ENCODE measurements at places on chromosomes 6 and 20.

DNA sequence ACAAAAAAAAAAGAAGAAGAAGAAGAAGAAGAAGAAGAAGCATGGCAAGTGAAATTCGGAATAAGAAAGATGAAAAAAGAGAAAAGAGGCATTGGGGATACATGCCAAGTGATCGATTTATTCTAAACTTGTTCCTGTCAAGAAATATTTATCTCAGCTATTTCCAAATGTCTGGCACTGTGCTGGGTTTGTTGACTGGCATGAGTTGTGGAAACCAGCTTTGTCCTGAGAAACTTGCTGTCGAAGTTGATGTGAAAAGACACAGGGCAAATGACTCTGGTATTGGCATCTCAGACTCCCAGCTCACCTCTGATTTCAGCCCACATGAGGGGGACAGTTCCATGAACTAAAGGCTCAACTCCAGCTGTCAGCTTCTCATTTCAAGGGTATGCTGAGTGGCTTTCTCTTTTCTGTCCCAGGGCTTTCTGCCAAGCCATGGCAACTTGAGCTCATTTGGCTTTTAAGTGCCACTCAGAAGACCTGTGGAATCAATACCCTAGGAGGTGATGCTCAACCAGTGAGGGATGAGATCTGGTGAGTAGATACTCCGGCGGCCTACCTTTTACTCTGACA is 253.3 kb upstream of the JAG1 start:
- no peak for DNase-seq

- no peak for DNase-seq
These were observed 278.0 kb downstream of the ESR1 start for GRCh38 chr6:152085451-152085921.

DNA sequence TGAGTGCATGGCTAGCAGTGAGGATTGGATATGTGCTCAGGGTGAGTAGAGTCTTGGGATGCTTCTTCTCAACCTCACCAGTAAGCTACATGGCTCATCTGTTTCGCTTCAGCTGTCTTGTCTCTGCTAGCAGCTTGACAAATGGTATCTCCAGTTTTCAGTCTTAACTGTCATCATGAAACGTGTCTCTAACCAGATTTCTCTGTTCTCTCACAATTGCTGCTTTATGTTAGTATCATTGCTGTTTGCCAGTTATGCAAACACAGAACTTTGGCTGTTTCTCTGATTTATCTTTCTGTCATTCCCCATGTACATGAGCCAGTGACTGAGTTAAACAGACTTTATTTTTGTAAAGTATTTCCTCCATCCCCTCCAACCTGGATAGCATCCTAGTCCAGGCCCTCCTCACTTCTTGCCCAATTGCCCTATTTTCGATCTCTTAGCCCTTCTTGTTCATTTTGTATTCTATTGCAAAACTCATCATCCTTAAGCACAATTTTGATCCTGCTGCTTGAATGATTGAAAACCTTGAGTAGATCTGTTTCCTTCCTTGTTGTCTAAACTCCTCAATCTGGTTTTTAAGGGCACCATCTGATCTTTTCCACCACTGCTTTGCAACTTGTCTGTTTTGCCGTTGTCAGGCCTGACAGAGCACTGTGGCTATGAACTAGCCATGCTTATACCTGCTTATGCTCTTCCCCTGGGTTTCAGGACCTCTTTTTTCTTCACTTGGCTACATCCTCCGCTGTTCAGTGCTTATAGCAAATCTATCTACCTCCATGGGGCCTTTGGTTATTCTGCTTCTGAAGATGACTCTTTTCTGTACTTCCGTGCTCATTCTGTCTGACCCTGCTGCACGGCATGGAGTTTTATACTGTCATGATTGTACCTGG is 37.7 kb upstream of the ADIG start:
- no peak for DNase-seq

DNA sequence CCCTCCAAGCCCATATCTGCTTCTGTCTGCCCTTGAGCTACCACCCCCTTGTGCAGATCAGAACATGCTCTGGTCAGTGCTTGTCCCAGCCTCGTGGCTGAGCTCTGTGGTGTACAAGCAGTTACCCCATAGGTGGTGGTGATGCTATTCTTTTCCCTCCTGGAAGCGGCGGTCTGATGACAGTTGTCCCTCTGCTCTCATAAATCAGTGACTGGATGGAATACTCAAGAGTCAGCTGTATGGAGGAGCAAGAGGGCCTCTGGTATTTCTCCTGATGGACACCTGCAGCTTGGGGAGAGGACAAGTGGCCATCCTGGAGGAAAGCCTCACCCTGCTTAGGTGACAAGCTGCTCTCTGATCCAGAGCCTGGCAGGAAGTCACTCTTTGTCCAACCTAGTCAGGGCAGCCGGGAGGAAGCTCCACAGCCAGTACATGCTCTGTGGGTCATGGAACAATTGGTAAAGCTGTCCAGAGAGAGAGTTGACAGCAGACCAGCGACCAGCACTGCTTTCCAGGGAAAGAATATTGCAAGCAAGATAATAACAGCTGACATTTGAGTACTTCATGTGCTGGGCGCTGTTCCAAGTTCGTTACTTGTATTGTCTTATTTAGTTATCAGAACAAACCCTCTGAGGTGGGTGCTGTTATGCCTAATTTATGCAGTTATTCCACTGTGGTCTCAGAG is 47.1 kb downstream of the SCAND1 start:
- DNase-seq = no peak

- DNase-seq = no peak
These were observed 96.8 kb upstream of the NHSL1 start for GRCh38 chr6:138596126-138596525.

GRCh38 chr6:106257195-106257594 is 68.4 kb downstream of the ATG5 start:
- DNase-seq = no peak

DNA sequence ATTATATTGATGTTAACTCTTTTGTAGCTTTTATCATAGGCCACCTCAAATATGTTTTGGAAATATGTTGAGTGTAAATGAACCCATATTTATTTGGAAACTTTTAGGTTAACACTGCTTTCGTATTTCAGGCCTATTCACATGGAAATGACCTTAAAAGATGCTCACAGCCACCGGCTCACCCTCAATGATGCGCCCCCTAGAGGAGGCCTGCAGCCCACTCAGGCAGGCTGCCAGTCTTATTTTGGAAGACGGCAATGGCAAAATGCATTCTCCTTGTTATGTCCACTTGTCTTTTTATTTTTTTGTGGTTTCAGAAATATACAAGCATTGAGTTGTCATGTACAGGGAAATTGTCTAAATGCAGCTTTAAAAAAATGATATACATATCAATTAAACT is 869.7 kb downstream of the PHF3 start:
- DNase-seq = no peak

GRCh38 chr6:123855506-123855905 is 51.8 kb downstream of the NKAIN2 start:
- DNase-seq = no peak

GRCh38 chr6:43992783-43993644 is 134.2 kb downstream of the MRPL14 start:
- DNase-seq = no peak

DNA sequence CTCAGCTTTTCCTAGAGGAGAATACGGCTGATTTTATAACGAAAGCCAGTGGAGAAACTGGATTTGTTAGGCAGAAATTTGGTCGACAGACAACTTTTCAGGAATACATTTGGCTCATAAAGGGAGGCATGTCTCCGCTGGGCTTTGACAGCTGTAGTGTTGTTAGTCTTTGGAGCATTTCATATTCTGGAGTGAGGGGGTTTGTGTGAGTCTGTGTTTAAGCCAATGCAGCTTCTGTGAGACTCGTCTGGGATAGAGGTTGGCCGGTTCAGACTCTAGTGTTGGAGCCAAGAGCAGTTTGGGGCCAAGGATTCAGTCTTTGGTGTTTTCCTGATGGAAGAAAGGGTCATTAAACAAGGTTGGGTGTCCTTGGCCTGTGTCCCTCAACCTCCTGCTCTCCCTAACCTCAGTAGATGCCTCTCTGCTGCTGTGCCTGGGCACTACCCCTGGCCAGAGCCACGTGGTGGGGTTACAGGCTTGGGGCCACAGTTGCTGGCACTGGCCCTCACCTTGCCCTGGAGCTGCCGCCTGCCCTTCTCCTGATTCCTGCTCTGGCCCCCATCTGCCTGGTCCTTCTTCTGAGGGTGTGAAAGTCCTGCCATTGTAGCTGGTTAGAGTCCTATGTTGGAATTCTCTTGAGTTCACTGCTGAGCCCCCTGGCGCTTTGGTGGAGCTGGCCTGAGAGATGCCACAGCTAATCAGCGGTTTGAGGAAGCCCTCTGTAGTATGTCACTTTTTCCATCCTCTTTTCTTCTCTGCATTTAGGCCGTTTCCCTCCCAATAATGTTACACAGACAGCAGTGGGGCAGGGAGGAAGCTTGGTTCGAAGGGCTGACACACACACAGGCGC is 6.9 kb downstream of the PTK7 start:
- no peak for DNase-seq

DNA sequence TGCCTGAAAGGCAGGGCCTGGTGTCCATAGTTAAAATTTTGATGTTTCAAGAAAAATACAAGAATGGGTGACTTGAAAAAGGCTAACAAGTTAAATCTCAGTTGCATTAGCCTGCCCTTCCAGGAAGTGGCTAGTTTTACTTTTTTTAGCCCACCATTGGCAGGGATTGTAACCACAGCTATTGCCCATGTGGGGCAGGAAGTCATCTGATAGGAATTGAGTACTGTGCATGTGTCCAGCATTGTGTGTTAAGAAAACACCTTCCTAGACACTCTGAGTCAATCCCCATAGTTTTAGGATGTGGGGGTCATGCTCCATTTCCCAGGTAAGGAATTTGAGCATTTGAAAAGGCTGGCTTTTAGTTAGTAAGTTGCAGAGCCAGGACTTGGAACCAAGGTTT is 26.9 kb downstream of the LYRM2 start:
- no peak for DNase-seq

GRCh38 chr6:33878562-33878961 is 74.8 kb upstream of the MLN start:
- no peak for DNase-seq

DNA sequence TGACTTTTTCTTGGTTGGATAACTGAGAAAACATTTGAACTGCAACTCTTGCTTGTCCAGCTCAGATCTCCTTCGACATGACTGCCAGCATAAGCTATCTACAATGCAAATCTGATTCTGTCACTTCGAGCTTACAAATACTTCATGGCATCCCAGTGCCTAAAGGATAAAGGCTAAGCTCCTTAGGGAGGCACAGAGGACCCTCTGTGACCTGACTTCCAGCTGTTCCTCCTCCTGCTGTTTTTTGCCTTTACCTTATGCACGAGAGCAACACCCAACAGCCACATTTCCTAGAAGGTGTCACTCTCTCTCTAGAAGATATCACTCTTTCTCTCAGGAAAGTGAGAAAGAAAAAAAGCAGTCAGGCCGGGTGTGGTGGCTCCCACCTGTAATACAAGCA is 23.4 kb downstream of the SLC17A5 start:
- DNase-seq = no peak

- DNase-seq = no peak
These were observed 66.5 kb downstream of the ILRUN start for GRCh38 chr6:34630040-34630439.

GRCh38 chr6:167748458-167749379 is 78.0 kb upstream of the AFDN start:
- no peak for DNase-seq

DNA sequence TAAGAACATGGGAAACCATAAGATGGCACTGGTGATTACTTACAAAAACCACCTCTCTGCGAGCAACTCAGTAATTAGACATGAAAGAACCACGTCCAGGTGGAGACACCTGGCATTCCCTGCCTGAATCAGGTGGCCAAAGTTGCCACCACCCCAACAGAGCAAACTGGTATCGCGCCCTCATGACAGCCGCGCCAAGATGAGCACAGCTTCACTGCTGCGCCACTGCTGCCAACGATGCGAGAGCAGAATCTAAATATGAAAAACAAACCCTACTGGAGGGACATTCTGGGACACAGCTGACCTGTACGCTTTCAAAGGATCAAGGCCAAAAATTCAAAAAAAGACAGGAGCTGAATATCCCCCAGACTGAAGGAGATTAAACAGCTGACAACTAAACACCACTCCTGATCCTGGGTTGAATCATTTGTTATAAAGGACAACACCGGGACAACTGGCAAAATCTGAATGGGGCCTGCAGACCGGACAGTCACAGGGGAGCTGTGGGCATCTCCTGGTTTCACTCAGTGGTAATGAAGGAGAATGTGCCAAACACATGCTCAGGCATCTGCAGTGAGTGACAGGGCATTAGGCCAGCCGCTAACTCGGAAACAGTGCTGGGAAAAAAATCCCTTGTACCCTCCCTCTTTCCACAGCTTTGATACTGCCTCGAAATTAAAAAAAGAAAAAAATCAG is 17.4 kb downstream of the CST7 start:
- no peak for DNase-seq

GRCh38 chr20:22341508-22341907 is 242.9 kb downstream of the FOXA2 start:
- no peak for DNase-seq

DNA sequence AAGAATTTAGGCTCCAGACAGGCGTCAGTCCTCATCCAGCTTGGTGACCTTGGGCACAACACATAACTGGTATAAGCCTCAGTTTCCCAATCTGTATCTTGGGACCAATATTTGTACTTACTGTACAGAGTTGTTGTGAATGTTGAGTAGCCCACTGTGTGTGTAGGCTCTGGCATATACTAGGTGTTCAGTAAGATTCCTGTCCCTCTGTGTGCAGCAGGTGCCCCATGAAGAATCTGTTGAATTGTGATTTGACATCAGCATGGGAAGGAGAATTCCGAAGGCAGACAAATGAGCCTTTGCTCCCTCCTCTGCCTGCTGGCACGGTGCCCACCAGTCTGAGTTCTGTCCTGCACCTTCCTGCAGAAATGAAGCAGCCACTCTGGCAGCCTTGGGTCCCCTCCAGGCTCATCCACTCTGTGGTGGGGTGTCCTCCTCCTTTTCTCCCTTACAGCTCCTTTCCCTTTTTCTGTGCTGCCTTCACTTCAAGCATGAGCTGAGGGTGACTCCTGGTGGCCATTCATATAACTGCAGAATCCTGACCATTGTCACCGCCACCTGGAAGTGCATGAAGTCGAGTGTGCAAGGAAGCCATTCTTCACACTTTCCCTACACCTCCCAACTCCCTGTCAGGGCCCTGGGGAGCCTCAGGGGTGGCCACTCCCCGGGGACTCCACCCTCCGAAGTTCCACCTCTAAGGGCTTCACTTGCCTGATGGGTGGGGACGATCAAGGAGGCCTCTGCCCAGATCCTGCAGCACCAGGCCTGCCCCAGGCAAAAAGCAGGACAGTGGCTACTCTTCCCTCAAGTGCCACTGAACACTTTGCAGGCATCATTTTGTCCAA is 48.2 kb downstream of the MRPL14 start:
- DNase-seq = peak; percentile 56

DNA sequence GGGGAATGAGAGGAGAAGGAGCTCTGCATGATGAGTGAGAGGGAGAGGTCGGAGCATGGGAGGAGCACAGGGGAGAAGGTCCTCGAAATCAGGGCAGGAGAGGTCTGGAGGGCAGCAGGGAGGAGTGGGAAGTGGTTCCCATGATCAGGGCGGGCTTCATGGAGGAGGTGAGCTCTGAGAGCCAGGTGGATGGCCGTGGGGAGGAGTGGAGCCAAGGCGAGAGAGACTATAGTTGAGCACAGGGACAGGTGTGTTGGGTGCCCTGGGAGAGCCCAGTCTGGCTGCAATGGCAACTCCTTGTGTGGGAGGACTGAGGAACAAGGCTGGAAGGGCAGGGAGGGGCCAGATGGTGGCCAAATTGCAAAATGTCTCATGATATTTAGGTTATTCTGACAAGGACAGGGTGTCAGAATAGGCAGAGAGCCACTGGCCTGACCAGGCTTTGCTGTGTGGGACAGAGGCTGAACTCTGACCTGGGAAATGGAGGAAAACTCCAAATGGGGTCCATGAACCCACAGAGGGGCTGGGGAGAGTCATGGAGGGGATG is 21.4 kb downstream of the TTBK1 start:
- DNase-seq = no peak

- no peak for DNase-seq
These were observed 70.9 kb downstream of the SNX5 start for GRCh38 chr20:17897566-17898307.
